Renal cortical epithelial cell (primary cell): ENCODE measurements at places on chromosomes 3 and 15. TPM values are rescaled to one million over a fixed set of nuclear protein-coding genes. Genes with fewer than 3 reads are reported as not detected.
A peak's percentile ranks its signal among the peaks of the same experiment; 100 is the strongest.

GRCh38 chr15:82803793-82804574, 1.9 kb downstream of the FSD2 start:
- peak; percentile 58 for DNase-seq

- peak; percentile 95 for DNase-seq
These were observed 62.0 kb upstream of the BCL6 start for GRCh38 chr3:187807086-187807862.

GRCh38 chr3:109268181-109268580, 48.1 kb downstream of the DPPA2 start:
- peak; percentile 11 for DNase-seq

DNA sequence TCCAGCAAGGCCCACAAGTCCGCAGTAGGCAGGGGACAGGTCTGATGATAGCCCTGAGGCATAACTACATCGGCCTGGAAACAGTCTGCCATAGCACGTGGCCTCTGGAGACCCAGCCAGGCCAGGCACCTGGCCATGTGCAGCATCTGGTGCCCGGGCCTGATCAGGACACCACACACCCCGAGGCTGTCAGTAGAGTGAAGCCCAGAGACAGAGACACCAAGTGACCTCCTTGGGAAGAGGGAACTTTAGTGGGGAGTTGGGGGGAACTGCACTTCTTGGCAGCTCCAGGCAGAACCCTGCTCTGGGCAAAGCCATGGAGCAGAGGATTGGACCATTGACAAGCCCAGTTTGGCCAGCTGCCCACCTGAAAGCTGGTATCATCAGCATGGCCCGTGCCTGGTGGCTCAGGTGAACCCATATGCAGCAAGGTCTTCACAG, 1.2 kb downstream of the SHISA5 start:
- DNase-seq, result no peak

DNA sequence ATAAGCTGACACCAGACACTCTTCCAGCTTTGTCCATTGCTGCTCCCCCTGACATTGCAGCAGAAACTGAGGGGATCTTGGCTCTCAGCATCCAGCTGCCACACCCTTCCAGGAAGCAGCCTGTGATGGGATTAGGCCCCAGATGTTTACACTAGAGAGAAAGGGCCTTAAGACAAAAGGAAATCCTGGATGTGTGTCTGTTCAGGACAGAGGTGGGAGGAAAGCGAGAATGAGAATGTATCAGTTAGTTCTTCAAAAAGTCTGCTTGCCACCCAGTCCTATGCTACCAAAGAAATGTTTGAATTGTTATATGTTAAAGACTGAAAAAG, 58.8 kb downstream of the HES1 start:
- no peak for DNase-seq

- DNase-seq, result peak; percentile 48
These were observed 9.8 kb upstream of the SLC9C1 start for GRCh38 chr3:112303764-112304325.

- DNase-seq, result no peak
These were observed 612.2 kb downstream of the DIPK2A start for GRCh38 chr3:144583871-144584270.

DNA sequence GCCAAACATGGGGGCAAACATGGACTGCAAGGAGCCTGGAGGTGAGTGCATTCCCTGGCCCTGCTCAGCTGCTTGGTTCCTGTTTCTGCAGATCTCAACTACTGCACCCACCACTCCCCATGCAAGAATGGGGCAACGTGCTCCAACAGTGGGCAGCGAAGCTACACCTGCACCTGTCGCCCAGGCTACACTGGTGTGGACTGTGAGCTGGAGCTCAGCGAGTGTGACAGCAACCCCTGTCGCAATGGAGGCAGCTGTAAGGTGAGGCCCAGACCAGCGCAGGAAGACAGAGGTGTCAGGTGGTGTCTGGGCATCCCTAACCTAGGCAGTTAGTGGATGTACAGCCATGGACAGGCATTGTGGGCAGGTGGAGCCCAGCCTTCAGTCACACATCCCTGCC, 5.3 kb downstream of the DLL4 start:
- DNase-seq, result no peak

GRCh38 chr3:72405943-72406566, 442.2 kb downstream of the SHQ1 start:
- no peak for DNase-seq

- DNase-seq, result peak; percentile 58
These were observed 42.0 kb upstream of the CFAP161 start for GRCh38 chr15:81091889-81092558.

DNA sequence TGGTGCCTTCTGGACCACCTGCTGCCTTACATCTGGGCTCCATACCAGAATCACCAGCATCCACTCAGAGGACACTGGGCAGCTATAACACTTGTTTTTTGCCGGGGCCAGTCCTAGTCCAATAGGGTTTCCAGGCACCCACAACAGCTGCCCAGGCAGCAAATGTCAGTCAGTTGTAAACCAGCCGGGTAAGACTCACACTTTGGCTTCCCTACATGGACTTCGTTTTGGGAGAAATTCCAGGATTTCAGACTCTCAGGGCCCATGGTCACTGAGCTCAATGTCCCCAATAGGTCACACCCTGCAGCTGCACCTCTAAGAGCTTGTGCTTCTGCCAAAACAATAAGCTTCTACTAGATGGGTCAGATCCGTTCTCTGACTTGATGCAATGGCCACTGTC, 83.8 kb downstream of the FAM174B start:
- no peak for DNase-seq

DNA sequence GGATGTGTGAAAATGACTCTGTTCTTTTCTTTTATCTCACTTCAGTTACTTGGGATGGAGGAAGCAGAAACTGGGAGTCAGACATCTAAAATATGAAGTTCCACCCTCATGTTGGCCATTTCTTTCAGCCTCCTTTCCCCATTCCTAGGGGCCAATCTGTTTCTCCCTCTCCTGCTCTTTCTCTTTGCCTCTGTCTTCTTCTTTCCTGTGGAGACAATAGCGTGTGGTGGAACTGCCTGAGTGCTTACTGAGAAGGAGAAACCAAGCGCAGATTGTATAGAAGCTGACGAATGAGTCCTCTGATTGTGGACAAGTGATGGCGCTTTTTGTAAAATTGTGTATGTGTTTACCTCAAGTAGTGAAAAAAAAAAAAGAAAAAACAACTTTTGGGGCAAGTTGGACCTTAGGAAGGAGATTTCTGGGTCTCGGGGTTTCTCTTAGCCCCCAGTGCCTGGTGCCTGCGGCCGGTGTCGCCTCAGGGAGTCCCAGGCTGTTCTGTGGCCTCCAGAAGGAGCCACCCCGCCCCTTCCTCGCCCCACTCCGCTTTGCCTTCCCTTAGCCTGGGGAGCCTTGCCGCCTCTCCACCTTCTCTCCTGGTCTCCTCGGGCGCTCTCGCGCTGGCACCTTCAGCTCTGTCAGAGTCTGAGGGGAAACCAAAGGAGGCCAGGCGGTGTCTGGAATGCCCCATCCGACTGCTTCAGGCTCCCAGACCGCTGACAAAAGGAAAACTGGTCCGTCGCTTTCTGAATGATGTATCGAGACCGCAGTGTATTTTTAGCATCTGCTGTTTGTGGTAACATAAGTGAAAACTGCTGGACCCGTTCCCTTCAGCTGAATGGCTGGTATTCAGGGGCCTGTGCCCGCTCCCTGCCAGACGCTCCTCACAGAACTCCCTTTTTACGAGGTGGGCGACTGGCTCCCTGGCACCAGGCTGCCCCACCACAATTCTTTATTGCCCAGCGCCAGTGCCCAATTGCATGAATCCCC, 30.1 kb downstream of the SCG5 start:
- DNase-seq, result no peak

- no peak for DNase-seq
These were observed 191.9 kb upstream of the LRIG1 start for GRCh38 chr3:66692766-66693150.

DNA sequence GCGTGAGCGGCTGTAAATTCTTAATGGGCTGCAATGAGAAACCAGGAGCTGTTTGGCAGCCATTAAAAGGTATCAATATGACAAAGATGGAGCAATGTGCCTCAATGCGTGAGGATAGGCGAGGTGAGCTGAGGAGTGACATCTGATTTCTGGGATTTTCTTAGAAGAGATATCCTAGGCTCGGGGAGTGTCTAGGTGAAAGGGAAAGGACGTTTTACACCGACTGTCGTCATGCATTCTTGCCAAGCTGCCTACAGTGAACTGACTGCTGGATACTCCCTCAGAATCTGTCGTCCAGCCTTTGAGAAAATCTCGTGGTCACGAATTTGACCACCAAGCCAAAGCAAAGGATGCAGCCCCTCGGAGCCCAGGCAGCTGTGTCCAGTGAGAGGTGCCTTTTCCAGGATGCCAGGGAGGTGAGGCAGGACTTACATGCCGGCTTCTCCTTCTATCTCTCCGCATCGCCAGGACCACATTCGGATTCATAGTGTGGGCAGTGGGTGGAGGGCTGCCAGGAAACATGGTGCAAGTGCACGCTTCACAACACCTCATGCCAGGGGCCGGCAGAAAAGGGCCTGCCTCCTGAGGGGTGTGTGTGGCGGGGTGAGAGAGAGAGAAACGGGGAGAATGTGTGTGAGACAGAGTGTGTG, 80.3 kb upstream of the ABHD17C start:
- DNase-seq, result no peak

GRCh38 chr3:13065727-13066126, 7.5 kb downstream of the IQSEC1 start:
- no peak for DNase-seq

DNA sequence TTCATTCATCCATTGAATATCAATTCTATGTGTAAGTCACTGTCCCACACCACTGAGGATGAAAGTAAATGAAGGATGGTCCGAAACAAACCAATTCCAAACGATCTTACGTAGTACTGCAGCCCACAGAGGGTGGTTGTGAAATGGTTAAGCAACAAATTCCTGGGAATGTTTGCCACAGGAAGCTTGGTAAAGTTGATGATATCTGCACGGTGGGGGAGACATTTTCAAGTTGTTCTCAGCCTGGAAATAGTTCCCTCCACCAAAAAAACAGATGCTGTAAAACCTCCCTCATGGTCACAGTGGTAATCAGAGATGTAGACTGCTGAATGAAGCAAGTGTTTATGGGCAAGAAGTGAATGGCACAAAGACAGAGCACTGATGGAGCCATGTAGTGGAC, 35.9 kb upstream of the BNC1 start:
- peak; percentile 91 for DNase-seq

GRCh38 chr3:191393146-191393545, 62.8 kb upstream of the UTS2B start:
- no peak for DNase-seq

GRCh38 chr3:22977650-22978289, 225.4 kb upstream of the UBE2E2 start:
- DNase-seq, result no peak

DNA sequence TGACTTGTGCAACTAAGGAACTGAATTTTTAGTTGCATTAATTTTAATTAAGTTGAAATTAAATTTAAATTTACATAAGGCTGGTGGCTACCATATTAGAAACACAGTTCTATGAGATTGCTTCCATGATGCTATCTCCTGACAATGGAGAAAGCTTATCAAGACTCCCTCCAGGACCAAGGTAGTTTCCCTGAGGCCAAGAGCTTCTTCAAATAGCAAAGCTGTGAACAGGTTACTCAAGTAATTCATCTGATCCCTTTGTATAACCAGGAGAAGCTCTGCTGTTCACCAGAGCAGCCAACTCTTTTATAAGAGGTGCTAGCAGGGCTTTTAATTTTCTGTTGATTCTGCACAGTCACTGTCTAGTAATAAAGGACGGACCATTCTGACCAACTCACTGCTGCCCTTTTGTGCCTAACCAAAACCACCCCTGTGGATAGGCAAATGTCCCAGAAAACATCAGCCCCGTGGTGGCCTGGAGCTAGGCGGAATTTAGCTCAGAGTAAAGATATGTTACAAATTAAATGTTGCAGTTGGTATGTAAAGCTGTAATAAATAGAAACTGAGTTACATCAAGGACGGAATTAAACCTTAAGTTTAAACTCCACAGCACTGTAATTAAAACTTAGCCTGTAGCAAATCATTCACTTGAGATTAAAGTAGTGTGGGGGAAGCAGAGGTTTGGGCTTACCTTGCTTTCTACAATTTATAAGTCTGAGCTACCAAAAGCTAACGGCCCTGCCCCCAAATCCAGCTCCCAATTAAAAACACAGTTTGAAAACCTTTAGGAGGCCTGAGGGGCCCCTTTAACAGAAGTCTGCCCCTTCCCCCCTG, 55.6 kb upstream of the LRTM1 start:
- peak; percentile 32 for DNase-seq

GRCh38 chr3:127254730-127255129, 33.1 kb downstream of the PRR20G start:
- peak; percentile 14 for DNase-seq

DNA sequence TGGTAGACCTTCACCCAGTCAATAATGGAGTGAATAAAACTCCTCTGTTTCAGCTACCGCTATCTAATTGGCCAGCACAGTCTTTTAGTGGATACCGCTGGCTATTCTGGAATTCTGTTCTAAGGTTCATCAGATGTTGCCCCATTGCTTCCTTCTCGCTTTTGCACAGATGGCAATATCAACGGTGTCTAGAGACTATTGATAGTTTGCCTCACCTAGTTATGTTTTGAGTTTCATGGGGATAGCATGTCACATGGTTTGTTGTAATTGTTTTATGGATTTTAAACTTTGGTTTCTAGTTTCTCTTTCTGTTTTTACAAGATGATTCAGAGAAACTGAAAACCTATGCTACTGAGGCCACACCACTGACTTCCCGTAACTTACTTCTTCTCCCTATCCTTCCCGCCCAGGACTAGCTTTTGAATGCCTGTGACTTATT, 2.0 kb downstream of the XRN1 start:
- DNase-seq, result peak; percentile 33

DNA sequence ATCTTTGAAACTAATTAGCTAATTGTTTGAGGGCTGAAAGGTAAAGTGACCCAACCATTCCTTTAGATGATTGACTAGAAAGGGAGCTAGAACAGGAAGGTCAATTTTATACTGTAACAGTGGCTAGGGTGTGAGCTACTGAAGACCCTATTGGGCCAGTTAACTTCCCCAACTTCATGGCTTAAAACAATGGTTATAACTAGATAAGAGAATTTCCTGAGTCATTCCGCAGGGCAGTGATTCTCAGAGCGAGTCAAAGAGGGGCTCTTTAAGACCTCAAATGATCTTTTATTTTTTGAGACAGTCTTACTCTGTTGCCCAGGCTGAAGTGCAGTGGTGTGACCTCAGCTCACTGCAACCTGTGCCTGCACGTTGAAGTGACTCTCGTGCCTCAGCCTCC, 33.7 kb upstream of the TTBK2 start:
- DNase-seq, result no peak

GRCh38 chr3:113103588-113103987, 107.8 kb upstream of the BOC start:
- DNase-seq, result peak; percentile 54

GRCh38 chr3:182794455-182795388, 1.4 kb downstream of the ATP11B start:
- DNase-seq, result peak; percentile 44

- no peak for DNase-seq
These were observed 6.4 kb upstream of the MANF start for GRCh38 chr3:51378726-51379125.

MRAS gene
- total RNA-seq, result 28.5 and 91.3 TPM in 2 replicates

GNAT1 gene
- total RNA-seq, result 0.05 TPM in 1 of 2 replicates, not detected in the other

GPR27 gene
- 4.0 and 6.2 TPM in 2 replicates for total RNA-seq

HHATL gene
- total RNA-seq, result not detected in 2 replicates

IL17RB gene
- total RNA-seq, result 1.4 and 10.9 TPM in 2 replicates

CCDC9B gene
- total RNA-seq, result 59.2 and 165 TPM in 2 replicates

RTP3 gene
- not detected in 2 replicates for total RNA-seq

DUOXA2 gene
- total RNA-seq, result not detected in 2 replicates

LMAN1L gene
- not detected in 2 replicates for total RNA-seq

CRYGS gene
- total RNA-seq, result 1.2 TPM in 1 of 2 replicates, not detected in the other

RIOX2 gene
- 29.6 and 40.8 TPM in 2 replicates for total RNA-seq

SLC22A13 gene
- total RNA-seq, result 0.25 TPM in 1 of 2 replicates, not detected in the other

KLHDC8B gene
- 20.1 and 26.6 TPM in 2 replicates for total RNA-seq
